Fibroblast of skin of scalp (primary cell): ENCODE measurements at places on chromosomes 11 and 22.

DNA sequence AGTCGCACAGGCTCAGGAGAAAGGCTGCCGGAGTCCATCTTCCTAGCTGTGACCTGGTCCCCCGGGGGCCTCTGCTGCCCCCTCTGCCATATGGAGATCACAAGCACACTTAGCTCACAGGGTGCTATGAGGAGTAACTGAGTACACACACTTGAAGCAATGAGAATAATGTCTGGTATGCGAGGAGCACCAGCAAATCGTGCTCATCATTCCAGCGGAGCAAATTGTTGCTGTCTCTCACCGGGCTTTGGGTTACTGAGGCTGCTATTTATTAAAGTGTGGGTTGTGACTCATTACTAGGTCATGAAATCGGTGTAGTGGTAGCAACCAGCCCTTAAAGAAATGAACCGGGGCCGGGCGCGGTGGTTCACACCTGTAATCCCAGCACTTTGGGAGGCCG lies 48.1 kb upstream of the EIF3D start:
- DNase-seq: peak; percentile 96

DNA sequence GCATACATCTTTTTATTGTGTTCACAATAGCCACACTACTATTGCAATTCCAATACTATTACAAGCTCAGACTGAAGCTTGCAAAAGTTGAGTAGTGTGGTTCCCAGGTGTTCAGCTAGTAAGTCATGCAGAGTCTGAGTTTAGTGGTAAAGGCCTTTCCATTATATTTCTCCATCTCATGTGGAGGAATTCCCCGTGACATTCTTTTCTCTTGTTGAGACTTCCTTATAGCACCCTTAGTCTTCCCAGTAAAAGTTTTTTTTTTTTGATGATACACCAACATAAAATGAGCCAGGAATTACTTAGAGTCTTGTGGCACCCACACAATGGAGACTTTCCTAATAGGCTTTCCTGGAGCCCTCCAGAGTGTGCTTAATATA lies 110.8 kb downstream of the UVRAG start:
- peak; percentile 19 for DNase-seq

- DNase-seq: no peak
Measured at GRCh38 chr11:73241300-73241699, 23.2 kb downstream of the P2RY2 start.

GRCh38 chr11:46800177-46800576 lies 45.9 kb downstream of the CKAP5 start:
- no peak for DNase-seq

DNA sequence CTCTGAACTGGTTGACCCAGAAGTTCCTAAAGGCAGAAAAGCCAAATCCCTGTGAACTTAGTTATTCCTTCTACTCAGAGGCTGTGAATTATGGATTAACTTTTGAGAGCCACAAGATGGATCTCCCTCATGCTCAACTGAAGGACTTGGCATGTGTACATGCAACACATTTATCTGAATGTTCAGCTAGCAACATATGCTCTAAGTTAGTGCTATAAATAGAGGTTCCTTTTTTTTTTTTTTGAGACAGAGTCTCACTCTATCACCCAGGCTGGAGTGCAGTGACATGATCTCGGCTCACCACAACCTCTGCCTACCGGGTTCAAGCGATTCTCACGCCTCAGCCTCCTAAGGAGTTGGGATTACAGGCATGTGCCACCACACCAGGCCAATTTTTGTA lies 40.1 kb downstream of the EIF4ENIF1 start:
- DNase-seq: no peak

DNA sequence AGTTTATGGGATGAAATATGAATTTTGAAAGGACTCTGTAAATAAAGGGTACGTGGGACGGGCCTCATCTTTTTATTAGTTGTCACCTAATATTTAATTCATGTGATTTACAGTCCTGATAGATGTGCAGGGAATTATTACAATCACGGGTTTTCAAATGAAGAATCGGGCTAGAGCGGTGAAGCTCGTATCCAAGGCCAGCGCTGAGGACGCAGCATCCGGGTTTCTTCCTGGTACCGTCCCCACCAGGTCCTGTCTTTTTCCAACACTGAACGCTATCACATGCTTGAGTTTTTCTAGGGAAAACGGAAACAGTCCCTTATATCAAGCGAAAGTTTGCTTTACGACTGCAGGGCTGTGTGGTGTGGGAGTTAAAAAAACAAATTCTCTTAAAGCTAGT lies 787 bp downstream of the SMDT1 start:
- DNase-seq: peak; percentile 33

DNA sequence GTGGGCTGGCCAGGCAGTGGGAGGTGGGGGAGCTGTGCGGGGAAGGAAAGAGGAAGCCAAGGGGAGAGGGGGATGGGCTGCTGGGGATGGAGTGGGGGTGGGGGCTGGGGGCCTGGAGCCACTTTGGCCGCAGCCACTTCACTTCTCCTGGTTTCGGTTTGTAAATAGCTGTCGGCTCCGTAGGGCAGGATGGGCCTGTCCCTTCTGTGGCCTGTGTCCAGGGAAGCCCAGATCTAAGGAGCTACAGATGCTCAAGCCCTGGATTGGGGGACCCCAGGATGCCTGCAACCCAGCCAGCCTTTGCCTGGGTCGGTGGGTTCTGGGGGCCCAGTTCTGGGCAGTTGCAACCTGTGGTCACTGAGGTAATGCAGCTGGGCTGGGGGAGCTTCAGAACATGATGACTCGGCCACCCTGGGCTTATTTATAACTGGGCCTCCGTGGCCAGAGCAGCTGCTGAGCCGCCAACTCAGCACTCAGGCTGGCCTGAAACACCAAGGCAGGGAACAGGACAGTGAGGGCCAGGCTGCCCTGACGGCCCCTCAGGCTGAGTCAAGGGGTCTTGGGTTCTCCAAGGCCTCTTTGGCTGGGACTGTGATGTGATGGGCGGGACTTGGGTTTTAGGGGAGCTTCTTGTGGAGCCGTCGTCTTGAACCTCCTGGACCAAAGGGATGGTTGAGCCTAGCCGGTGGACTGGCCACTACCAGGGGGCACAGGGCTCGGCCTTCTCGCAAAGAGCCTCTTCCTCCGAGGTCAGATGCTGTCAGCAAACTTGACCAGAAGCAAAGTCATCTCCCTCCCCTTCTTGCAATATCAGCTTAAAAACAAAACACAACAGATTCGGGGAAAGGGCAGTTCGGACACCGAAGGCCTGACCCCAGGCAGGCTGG lies 15.0 kb upstream of the SLC39A13 start:
- DNase-seq: peak; percentile 43

DNA sequence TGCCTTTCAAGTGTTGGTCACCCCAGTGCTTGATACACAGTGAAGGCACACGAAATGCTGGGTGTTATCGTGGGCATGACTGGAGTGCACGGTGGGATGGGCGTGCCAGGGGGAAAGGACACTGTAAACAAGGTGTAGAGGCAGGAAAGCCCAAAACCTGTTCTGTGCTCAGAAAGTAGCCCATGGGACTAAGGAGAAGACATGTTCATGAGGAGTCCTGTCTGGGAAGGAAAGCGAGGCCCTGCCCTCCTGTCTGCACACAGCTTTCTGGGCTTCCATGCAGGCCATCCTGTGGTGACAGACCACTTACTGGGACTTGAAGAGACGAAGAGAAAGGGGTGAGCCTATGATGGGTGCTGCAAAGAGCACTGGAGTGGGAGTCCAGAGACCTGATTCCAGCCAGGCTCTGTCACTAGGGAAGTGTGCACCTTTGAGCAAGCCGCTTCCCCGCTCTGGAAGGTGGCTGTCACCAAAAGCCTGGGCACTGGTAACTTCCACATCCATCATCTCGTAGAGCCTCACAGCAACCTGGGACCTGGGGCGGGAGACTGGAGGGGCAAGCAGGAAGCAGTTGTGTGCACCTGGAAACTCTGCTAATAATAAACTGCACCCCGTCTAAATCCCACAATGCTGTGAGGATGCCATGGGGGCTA lies 846 bp upstream of the POU2F3 start:
- DNase-seq: no peak

DNA sequence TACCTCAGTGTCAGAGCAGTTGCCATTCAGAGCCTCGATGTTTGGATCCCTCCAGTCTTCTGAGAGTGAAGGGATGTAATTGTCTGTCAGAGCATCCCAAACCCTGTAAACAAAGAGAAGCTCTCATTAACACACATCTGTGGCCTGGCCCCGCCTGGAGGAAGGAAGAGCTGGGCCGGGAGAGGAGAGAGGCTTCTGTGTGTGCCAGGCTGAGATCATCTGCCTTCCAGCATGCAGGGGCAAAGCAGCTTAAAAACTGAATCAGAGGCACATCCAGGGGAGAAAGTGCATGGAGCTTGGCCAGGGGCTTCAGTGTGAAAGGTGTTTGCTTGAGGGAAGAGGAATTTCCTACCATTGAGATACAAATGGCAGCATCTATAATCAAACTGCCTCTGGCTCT lies 14.5 kb downstream of the FEZ1 start:
- no peak for DNase-seq

GRCh38 chr22:42207918-42208317 lies 62.5 kb downstream of the TCF20 start:
- DNase-seq: no peak

DNA sequence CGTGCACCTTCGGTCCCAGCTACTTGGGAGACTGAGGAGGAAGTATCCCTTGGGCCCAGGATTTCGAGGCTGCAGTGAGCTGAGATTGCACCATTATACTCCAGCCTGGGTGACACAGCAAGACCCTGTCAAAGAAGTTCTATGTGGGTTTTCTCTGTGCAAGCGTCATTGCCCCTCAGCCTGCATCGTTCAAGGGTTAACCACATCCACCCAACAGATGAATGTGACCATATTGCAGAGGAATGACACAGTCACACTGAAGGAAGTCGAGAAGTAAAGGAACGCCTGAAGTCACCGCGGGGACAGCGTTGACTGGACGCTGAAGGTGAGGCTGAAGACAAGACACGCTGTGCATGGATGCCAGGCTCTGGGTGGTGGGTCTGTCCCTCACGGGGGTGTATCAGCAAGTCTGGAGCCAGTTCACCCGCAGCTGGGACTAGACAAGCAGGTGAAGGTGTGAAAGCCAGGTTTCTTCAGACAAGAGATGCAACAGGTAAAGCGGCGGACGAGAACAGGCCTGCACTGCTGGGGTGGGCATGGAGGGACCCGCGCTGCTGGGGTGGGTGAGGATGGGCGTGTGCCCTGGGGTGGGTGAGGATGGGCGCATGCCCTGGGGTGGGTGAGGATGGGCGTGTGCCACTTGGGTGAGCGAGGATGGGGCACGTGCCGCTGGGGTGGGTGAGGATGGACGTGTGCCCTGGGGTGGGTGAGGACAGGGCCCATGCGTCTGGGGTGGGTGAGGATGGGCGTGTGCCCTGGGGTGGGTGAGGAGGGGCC lies 36.5 kb upstream of the TOLLIP start:
- DNase-seq: no peak

DNA sequence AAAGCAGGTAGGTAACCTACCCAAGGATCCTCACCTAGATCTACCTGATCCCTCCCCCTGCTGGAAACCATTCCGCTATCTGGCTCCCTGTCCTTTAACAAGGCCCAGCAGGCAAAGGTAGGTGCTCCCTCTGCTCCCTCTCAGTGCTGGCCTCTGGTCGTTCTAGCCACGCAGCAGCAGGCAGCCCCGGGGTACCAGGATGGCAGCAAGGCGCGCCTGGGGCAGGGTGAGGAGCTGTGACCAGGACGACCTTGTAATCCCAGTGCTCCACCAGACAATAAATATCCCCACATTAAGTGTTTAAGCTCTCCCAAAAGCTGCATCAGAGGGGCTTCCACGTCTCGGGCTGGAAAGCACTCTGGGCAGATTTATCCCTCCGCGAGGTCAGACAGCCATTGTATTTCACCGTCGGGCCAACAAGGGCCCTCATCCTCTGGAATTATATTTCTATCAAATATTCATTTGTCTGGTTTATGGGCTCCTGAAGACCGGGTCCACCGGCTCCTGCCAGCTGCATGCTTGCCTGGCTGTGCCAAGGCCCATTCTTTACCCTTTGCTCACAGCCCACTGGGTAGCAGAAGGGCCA lies 81.3 kb downstream of the CHST1 start:
- no peak for DNase-seq
